NCI-H2029 (cell line): ENCODE measurements at places on chromosomes 12 and 14.
A peak's percentile ranks its signal among the peaks of the same experiment; 100 is the strongest.

GRCh38 chr12:110927546-110927945, 7.2 kb upstream of the MYL2 start:
- DNase-seq: no peak

DNA sequence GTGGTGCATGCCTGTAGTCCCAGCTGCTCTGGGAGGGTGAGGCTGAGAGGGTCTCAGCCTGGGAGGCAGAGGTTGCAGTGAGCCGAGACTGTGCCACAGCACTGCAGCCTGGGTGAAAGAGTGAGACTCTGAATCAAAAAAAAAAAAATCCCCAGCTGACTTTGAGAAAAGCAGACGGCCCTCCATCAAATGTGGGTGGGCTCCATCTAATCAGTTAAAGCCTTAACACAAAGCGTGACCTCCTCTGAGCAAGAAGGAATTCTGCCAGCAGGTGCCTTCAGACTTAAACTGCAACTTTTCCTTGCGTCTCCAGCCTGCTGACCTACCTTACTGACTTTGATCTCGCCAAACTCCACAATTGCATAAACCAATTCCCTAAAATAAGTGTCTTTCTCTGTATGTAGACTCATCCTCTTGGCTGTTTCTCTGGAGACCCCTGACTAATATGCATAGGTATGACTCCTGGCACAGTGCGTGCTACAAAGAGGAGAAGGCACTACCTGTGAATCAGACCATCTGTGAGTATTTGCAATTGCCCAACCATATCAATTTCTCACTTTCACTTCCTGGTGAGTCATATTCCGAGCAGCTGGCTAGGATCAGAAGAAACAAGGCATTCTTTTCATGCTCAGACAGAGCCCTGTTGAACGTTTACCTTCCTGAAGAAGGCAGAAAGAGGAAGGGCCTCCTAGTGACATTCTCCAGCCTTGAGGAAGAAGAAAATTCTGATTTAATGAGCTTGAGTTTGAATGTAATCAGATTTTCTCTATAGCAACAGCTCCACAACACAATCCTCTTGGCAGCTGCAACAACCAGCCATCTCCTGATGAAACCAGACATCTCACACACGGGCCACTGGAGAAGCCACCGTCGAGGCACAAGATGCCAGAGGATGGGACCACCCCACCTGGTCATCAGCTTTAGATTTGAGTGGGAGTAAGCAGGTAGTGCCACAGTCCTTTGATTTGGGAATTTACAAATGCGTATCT, 54.3 kb downstream of the CLMN start:
- DNase-seq: peak; percentile 77

DNA sequence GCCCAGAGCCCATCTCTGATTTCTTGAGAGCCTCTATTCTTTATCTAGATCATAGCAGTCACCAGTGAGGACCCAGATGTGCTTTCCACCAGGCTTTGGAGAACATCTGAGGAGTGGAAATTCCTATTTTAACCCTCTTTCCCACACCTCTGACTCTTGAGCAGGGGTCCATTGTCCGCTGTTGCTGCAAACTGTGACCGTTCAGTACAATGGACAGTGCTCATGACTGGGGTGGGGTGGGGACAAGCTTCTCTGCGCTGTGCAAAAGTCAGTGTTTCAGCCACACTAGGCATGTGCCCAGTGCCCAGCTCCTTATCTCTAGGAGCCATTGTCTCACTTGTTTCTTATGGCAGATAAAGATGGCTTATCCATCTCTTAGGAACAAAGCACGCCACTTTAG, 16.9 kb upstream of the KRT7 start:
- no peak for DNase-seq

DNA sequence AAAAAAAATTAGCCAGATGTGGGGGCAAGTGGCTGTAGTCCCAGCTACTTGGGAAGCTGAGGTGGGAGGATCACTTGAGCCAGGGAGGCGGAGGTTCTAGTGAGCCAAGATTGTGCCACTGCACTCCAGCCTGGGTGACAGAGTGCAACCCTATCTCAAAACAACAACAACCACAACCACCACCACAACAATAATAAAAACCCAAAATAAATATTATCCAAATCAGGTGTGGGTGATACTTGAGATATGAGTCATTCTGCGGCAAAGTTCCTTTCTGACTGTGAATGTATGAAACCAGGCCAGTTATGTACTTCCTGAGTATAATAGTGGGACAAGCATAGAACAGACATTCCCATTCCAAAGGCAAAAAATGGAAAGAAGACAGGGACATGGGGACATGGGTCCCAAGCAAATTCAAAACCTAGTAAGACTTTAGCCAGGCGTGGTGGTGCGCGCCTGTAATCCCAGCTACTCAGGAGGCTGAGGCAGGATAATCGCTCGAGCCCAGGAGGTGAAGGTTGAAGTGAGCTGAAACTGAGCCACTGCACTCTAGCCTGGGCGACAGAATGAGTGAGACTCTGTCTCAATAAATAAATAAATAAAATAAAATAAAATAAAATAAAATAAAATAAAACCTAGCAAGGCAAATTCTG, 9.7 kb upstream of the ERC1 start:
- DNase-seq: no peak

- DNase-seq: peak; percentile 0
These were observed 162.5 kb upstream of the PDE3A start for GRCh38 chr12:20205854-20206253.

DNA sequence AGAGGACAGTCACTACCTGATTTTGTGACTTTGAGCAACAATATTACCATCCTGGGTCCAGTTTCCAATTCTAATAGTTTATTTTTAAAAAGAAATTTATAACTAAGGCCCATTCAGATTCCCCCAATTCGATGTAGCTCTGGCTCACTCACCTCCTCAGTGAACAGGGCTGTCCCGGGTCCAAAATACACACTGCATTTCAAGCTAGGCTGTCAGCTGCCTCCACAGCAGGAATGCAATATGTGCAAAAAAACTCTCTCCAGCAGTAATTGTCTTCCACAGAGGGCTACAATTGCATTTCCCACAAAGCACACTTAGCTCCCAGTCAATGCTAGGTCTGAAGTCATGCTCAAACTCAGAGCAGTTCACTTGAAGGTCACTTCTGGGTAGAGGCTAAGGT, 39.3 kb upstream of the ZNF641 start:
- DNase-seq: no peak

- no peak for DNase-seq
These were observed 182.1 kb upstream of the HMGA2 start for GRCh38 chr12:65642061-65642661.

GRCh38 chr12:50679612-50680011, 84.3 kb upstream of the ATF1 start:
- DNase-seq: no peak

GRCh38 chr14:86299994-86300393, 770.0 kb downstream of the FLRT2 start:
- DNase-seq: no peak

GRCh38 chr12:109222062-109222461, 87.0 kb downstream of the FOXN4 start:
- DNase-seq: no peak

DNA sequence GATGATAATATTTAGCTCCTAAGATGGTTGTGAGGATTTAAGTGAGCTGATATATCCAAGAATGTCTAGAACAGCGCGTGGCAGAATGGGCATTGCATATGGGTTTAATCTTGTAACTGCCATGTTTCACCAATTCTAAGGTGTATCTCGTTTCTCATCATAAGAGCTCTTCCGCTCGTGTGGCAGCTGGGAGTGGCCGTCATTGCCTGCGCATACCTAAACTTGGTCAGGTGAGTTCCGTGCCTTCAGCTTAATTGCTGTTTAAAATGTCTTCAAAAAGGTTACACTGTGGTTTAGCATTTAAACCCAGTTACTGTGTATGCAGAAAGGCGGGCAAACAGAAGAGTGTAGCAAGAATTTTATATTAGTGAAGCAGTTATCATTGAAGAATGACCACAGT, 4.5 kb upstream of the AQP2 start:
- no peak for DNase-seq

DNA sequence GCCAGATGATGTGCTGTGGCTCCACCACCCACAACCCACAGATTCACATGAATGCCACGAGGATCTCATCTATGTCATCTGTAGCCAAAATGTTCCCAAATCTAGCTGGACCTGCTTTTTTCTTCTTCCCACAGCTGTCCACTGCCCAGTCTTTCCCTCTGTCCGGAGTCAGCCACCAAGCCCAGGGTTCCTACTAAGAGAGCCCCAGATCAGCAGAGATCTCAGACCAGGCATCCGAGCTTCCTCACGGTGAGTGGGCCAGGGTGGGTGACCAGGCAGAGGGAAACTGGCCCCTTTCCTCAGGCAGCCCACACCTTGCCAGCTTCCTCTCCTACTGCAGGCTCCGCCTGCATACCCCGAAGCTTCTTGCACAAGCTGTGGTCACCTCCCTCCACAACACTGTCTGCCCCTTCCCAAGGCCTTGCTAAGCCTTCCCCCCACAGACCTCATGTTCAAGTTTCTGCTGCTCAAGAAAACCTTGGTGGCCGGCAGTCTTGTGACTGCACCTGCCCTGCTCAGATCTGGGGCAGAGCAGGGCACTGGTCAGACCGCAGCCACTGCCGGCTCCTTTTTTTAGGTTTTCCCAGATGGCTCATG, 81.4 kb downstream of the ACTN1 start:
- no peak for DNase-seq

DNA sequence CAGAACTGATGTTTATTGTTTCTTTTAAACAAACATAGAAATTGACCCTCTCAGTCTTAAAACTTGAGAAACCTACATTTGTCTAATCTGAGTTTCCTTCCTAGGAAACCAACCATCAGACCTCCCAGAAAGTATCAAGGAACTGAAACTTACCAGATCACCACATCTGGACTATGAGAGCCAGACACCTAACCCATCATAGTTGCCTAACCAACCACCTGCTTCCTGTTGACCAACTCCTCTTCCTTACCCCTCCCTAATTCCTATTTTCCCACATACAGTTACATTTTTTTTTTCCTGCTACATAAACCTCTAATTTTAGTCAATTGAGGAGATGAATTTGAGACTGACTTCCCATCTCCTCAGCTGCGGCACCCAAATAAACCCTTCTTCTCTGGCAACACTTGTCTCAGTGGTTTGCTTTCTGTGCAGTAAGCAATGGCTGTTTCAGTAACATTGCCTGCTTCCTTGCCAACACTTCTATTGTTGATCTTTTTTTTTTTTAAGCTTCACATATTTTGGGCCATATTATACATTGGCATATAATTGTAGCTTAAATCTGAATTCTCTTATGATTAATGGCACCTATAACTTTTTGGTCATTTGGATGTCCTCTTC, 34.3 kb downstream of the KLRD1 start:
- no peak for DNase-seq

- DNase-seq: no peak
These were observed 11.1 kb downstream of the SSH1 start for GRCh38 chr12:108846290-108846701.

DNA sequence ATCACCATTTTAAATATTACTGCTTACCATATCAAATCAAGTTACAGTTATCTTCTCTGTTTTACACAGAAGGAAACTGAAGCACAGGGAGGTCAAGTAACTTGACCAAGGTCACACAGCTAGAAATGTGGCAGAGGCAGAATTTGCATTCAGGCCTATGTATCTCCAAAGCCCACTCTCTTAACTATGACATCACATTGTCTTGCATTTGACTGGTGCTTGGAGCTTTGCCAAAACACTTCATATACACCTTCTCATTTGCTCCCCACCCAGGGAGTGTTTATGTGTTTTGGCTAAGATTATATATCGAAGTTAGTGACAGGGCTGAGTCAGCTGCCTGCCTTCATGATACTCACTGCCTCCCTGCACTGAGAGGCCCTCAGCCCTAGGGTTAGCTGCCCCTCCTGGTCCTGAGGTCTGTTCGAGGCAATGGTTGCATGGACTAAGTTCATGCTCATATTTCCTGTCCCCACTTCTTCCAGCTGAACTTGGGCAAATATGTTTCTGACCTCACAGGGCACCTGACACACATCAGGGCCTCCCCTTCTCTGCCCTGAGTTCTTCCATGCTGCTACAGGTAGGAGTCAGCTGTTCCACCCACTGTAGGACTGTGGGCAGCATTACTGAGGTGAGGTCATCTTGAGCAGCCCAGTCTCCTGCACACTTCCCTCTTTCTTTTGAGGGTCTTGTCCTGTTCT, 1.8 kb downstream of the GALNT6 start:
- peak; percentile 39 for DNase-seq

- DNase-seq: no peak
These were observed 759.7 kb downstream of the DIO2 start for GRCh38 chr14:79451601-79452000.

DNA sequence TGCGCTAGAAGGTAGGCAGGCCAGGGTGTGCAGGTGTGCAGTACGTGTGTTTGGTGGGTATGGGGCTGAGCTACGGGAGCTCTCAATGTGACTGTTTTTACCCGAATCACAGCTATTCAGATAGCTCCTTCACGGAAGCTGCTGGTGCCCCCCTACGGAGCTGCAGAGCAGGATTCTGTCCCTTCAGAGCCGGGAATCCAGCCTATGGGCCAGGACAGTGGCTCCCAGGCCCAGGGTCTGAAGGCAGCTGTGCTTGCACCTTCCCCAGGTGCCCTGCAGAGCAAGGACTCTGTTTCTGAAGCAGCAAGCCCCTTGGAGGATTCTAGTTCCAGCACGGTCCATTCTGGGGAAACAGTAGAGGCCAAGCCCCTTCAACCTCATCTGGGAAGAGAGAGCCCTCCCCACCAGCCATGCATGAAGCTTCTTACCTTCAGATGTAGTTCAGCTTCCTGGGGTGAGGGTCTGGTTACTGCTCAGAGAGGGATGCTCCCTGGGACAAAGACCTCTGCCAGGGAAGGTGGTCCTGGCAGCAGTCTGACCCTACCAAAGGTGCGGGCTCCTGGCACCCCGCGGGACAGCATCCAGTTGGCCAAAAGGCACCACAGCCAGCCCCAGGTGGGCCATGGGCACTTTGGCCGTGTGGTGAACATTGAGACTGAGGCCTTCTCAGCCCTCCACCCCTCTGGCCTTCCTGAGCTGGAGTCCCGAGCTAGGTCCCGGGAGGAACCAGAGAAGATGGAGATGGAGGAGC, 29.1 kb downstream of the PLEKHH1 start:
- no peak for DNase-seq

DNA sequence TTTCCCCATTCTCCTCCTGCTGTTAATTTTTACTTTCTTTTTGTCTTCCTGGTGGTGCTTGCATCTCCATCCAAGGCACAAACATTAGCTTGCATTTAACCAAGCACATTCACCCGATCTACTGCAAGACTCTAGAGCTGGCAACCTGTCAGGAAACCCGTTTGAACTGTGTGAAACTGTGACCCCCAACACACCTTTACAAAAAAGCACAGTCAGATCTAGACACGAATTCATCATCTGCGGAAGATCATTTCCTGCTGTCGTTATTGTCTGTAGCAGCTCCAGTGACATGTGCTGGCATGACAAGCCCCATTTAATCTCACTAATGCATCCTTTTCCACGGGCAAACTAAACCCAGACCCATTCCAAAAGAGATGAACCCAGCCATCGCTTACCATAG, 340.5 kb downstream of the VRK1 start:
- no peak for DNase-seq

DNA sequence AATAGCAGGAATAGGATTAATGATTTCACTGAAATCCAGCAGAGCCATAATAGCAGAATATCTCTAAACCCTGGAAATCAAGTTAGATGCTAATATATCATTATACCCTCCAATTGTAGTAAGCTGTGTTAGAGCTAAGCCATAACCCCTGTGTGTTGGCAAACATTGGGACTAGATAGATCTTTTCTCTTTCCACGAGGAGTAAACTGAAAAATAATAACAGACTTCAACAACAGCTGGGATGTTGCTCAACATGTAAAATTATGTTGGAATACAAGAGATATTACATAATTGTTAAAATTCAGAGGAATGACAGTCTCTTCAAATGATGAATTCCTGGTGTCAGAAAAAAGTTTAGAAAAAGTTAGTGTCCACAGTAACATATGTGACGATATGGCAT, 383.8 kb downstream of the SNAPC1 start:
- no peak for DNase-seq

GRCh38 chr12:3520168-3520567, 29.2 kb downstream of the PRMT8 start:
- peak; percentile 76 for DNase-seq
